ENCODE measurements at places on chromosomes 6 and 20.
A peak's percentile ranks its signal among the peaks of the same experiment; 100 is the strongest.

- DNase-seq: no peak
Measured at GRCh38 chr6:51559059-51559458, 528.4 kb downstream of the PKHD1 start.

- DNase-seq: no peak
Measured at GRCh38 chr6:45732731-45733130, 282.9 kb downstream of the CLIC5 start.

- DNase-seq: no peak
Measured at GRCh38 chr6:112087916-112088315, 525 bp downstream of the FAM229B start.

- no peak for DNase-seq
Measured at GRCh38 chr6:127119102-127120022, 891 bp downstream of the RSPO3 start.

DNA sequence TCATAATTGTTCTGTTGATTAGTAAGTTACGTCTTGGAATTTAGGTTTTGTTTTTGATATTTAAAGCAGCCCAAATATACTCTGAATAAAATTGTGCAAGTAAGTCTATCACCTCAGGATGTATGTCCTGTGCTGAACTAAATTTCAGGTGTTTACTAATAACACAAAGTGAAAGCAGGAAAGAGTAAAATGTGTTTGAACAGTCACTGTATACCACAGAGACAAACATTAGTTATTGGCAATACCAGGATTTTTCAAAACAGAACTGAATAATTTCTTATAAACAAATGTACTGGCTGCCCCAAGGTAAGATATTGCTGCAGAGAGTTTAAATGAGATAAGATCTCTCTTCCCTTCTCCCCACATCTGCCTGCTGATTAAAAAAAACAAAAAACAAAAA, 404.7 kb upstream of the RUNX2 start:
- DNase-seq: no peak

DNA sequence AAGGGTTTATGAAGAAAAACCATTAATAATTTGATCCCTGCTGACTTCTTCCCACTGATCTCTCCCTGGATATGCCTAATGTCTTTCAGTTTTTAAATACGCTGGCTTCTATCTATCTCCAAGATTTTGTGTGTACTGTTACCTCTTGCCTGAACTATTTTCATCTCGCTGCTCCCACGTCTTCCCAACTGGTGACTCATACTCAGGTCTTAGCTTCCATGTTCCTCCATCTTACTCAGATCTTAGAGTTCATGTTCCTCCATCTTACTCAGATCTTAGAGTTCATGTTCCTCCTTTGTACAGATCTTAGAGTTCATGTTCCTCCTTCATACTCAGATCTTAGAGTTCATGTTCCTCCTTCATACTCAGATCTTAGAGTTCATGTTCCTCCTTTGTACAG, 21.6 kb downstream of the GPR6 start:
- DNase-seq: no peak

DNA sequence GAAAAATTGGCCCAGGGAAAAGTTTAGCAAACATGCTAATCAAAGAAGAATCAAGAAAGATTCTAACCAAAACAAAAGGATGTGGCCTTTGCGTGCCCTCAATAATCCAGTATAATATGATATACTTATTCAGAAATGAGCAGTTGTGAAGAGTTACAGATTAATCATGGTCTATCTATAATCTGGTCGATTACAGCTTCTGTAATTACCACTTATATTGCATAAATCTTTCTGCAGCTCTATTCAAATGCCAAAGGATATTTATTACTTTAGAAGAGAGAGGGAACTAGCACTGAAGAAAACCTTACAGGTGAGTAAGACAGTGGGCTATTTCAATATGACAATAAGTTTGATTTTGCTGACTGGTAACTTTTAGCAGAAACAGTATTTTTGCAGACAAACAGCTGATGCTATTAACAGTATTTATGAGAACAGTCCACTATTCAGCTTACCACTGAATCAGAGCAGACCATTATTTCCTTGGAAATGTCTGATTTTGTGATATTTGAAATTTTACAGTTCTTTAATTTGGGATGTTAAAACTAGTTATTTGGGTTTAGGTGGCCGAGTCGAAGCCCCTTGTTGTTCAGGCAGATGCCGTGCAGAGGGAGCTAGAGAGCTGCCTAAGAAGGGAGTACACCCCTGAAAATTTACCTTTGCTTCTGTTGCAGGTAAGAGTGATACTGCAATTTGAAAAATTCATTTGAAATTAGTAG, 92.2 kb downstream of the CEP57L1 start:
- no peak for DNase-seq

DNA sequence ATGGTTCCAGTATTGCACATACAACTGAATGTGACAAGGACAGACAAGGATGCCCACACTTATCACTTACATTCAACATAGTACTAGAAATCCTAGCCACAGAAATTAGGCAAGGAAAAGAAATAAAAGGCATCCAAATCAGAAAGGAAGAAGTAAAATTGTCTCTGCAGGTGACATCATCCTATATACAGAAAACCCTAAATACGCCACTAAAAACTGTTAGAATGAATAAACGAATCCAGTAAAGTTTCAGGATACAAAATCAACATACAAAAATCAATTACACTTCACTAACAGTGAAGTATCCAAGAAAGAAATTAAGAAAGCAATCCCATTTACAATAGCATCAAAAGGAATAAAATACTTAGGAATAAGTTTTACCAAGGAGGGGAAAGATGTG, 66.1 kb downstream of the FAM217A start:
- no peak for DNase-seq

- no peak for DNase-seq
Measured at GRCh38 chr6:50791900-50792508, 26.7 kb upstream of the TFAP2B start.

DNA sequence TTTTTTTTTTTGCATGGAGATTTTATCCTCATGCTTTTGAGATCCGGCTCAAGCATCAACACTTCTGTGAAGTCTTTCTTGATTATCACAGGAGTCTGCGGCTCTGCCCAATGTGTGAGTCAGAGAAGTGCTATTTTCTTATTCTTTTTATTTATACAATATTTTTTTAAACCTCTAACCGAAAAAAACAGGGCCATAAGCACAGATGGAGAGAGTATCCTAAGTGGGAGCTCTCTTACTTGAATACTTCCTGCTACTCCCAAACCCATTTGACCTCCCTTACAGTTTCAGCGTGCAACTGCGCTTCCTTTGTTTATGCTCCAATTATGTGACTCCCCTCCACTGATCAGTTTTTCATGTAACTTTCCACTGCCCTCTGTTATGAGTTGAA, 8.7 kb upstream of the ATXN1 start:
- DNase-seq: peak; percentile 59

- DNase-seq: no peak
Measured at GRCh38 chr20:33948480-33948879, 45.2 kb upstream of the RALY start.

- peak; percentile 53 for DNase-seq
Measured at GRCh38 chr20:36768768-36769430, 4.7 kb downstream of the DSN1 start.

DNA sequence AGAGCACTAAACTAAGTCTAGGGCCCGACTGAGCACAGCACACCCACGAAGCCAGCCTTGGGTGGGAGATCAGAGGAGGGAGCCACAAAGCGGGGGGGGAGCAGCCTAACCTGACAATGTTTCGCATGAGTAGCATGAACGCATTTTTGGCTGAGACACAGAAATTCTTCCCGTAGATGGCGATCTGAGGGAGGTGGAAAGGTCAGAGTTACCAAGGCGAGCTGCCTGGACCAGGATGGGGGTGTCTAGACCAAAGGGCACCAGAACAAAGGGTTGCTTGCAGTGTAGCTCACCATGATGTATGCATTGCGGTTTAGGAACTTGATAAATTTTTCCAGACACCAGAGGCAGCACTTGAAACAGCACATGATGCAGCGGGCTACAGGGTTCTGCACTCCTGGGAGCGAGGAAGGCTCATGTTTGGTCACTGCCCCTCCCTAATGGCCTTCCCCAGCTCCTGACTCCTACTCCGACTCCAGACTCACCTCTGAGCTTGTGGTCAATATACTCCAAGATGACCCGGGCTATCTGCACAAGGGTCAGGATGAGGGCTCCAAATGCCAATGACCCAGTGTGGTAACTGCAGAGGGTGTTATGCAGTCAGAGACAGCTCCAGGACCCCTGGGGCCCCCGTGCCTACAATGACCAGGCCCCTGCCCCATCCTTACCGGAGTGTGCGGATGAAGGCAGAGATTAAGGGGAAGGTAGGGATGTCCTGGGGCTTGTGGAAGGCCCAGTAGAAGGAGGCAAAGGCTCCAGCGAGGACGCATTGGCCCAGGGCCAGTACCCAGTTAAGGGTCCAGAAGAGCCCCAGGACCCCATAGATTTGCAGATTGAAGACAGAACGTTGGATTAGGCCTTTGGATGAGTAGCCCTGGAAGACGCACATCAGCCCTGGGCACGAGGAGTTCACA, 2.8 kb upstream of the NEU1 start:
- no peak for DNase-seq

All from AG09319 (cell line).